ENCODE measurements at places on chromosomes 7 and 10. TPM values are rescaled to one million over a fixed set of nuclear protein-coding genes. Genes with fewer than 3 reads are reported as not detected.

DNA sequence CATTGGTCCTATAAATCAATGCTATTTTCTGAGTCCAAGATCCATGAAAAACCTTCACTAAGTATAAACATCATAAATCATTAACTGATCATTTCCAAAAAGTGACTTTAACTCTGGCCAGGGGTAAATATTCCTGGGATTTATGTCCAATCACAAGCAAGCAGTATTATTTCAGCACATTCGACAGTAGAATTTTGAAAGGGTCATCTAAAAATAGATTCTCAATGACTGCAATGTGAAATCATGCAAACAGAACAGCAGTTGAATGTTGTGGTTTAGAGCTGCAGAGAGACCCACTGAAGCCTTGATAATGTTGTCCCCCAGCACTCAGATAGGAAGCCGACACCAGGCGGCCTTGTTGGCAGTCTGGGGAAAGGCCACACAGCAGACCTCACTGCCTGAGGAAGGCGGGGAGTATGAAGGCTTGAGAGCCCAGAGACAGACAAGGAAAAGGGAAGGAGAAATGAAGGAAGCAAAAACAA, 38.1 kb downstream of the FAM107B start:
- no peak for DNase-seq
- H3K4me3 ChIP-seq: no peak overlapping the region

The TMEM139 gene
- 1.6 TPM for total RNA-seq

GRCh38 chr10:12579954-12580858, 230.9 kb downstream of the CAMK1D start:
- H3K27me3 ChIP-seq: no peaks in the 10 kb centered on the region
- no peak overlapping the region for H3K4me3 ChIP-seq
- peaks cover 7% of the 10 kb centered on the region for H3K36me3 ChIP-seq
- H3K27ac ChIP-seq: no peak overlapping the region

DNA sequence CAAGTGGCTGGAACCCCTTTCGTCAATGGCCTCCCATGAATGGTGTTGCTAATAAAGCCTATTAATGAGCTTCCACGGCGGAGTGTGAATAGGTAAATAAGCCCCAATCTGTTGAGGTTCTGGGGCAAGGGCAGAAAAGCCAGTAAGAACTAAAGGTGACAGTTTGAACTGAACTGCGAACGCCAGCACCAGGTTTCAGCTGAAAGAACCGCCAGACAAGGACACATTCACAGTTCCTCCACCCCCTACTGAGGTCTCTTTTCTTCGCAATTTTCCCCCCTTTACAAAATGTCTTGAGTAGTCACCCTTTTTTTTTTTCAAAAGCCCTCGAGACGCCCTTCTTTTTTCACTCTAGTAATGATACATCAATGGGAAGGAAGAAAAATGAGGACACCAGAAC, 2.4 kb upstream of the FGFR2 start:
- no peak for DNase-seq
- no peak overlapping the region for H3K4me3 ChIP-seq
- H3K36me3 ChIP-seq: no peaks in the 10 kb centered on the region
- peaks cover 41% of the 10 kb centered on the region for H3K27me3 ChIP-seq
- H3K27ac ChIP-seq: no peak overlapping the region
- H3K4me1 ChIP-seq: peaks cover 3% of the 10 kb centered on the region

The AKR1C3 gene
- 0.29 TPM for total RNA-seq

DNA sequence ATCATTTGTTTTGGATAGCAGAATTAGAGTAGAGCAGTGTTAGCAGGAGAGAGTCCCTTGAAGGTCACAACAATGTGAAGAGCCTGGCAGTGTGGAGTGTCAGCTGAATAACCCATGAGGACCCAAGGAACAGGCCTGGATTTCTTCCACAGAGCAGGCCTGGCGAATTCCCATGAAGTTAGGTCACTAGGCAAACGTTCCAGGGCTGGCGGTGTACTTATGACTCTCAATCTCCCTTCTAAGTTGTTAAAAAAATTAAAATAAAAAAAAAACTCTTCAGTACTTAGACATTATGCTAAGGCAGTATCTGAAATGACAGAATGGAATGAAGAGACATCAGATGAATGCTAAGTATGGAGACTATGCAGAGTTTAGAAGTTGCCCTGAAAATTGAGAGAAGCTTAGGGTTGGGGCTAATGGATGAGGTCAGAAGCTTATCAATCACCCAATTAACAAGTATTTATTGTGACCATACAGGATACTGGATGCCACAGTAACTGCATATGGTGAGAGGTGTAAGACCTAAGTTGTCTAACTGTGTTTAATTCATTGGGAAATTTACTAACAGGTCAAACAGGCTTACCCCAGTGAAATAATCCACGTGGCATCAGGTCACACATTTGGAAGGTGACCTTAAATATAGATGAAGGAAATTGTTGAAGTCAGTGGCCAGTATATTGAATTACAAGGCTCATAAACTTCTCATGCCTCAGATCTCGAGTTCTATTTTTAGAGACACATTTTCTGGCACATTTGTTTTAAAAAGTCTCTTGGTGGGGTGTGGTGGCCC, 126.2 kb upstream of the NRP1 start:
- H3K36me3 ChIP-seq: no peaks in the 10 kb centered on the region
- no peak overlapping the region for H3K4me3 ChIP-seq
- H3K27me3 ChIP-seq: no peaks in the 10 kb centered on the region

The SPDYE11 gene
- not detected for total RNA-seq

DNA sequence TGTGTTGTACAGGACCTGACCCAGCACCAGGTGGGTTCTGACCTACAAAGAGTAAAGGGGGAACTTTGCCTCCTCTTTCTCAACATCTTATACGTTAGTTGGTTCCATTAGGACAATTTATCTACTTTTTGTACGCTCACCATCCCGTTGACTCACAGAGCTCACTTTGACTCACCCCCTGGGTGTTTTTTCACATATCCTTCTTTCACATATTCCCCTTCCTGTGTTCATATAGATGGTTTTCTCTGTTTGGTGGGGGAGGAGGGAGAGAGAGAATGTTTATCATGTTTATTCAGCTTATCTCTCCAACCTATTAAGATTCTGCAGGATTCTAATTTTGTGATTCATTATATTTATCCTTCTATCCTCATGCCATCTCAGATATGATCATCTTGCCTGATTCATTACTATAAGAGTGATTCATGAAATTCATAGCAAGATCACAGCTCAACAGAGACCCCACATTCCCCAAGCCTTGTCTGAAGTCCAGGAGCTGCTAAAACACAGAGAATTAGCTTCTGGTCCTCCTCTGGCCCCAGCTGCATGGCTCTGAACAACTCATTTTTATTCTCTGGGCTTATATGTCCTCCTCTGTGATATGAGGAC, 37.2 kb downstream of the PRSS2 start:
- H3K36me3 ChIP-seq: peaks cover 28% of the 10 kb centered on the region
- peaks cover 93% of the 10 kb centered on the region for H3K4me1 ChIP-seq
- H3K27ac ChIP-seq: peak overlapping the region; percentile 97
- H3K4me3 ChIP-seq: peak overlapping the region; percentile 100

The ZNF485 gene
- total RNA-seq: 8.1 TPM

- H3K4me1 ChIP-seq: peaks cover 43% of the 10 kb centered on the region
- H3K27me3 ChIP-seq: no peaks in the 10 kb centered on the region
- H3K36me3 ChIP-seq: peaks cover 5% of the 10 kb centered on the region
- peak; percentile 24 for DNase-seq
- peak overlapping the region; percentile 41 for H3K27ac ChIP-seq
These were observed 957 bp upstream of the SVIL start for GRCh38 chr10:29635711-29636144.

The PIK3CG gene
- 27.0 TPM for total RNA-seq

DNA sequence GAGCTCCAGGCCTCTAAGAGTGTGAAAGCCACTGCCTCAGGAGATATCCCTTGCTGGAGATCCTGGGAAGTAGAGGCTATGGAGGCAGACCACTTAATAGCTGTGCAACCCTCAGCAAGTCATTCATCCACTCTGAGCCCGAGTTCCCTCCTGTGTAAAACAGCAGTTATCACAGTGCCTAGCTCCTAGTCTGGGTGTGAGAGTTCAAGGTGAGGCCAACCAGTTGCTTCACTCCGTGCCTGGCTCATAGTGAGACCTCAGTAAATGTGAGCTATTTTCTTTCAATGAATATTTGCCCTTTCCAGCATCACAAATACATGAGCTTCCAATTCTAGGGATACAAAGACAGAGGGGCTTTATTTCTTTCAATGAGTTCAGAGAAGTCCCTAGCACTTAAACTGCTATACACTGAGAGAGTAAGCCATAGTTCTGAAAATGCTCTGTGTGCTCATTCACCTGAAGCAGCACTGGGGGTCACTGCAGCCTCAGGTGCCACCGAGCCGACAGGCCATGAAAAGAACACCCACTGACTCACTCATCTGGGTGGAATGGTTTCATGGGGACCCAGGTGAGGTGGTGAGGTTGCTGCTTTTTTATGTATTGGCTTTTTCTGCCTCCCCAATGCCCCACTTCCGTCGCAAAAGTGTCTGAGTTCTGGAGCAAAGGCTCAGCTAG, 259.8 kb downstream of the KCNMA1 start:
- no peak overlapping the region for H3K27ac ChIP-seq
- H3K27me3 ChIP-seq: peaks cover 2% of the 10 kb centered on the region
- H3K4me1 ChIP-seq: peaks cover 5% of the 10 kb centered on the region

- DNase-seq: no peak
- H3K27ac ChIP-seq: no peak overlapping the region
- no peak overlapping the region for H3K4me3 ChIP-seq
- H3K4me1 ChIP-seq: peaks cover 13% of the 10 kb centered on the region
- no peaks in the 10 kb centered on the region for H3K36me3 ChIP-seq
These were observed 30.0 kb upstream of the SGMS1 start for GRCh38 chr10:50653758-50654157.

The EXOSC1 gene
- total RNA-seq: 43.3 TPM

- H3K4me1 ChIP-seq: no peaks in the 10 kb centered on the region
- no peak overlapping the region for H3K27ac ChIP-seq
- DNase-seq: no peak
These were observed 187.1 kb downstream of the DNAJB6 start for GRCh38 chr7:157523766-157524421.

The GCK gene
- total RNA-seq: 2.1 TPM

DNA sequence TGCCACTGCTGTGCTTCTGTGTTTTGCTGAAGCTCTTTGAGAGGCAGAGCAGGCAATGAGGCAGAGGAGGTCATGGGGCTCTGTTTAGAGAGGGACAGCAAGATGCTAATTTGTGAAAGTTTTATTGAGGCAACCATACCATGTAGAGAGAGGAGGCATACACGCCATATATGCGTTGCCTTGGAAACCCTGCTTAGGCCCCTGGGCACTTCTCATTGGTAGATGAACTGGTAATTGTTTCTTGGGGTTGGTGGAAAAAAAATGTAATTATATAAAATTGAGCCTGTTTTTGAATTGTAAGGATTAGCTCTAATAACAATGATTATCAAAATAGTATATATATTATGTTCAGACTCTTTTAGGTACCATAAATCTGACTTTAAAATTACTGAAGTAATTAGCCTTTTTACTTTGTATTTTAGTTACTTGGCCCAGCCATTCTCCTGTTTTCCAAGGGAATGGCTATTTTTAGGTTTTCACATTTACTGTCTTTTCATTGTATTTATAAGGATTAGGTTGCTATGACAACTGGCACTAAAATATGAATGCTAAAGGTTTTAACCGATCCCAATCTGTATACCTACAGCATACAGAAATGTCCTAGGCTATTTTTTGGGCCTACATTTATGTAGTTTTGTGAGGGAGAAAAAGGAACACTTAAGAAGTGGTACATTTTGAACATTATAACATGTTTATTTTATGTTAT, 52.4 kb downstream of the BZW2 start:
- H3K4me1 ChIP-seq: no peaks in the 10 kb centered on the region
- no peak overlapping the region for H3K27ac ChIP-seq
- no peaks in the 10 kb centered on the region for H3K27me3 ChIP-seq
- no peak overlapping the region for H3K4me3 ChIP-seq
- no peak for DNase-seq

GRCh38 chr10:47031211-47031900, 120.1 kb downstream of the PTPN20 start:
- no peaks in the 10 kb centered on the region for H3K4me1 ChIP-seq
- H3K27me3 ChIP-seq: no peaks in the 10 kb centered on the region
- H3K36me3 ChIP-seq: no peaks in the 10 kb centered on the region
- DNase-seq: no peak
- no peak overlapping the region for H3K27ac ChIP-seq

- peaks cover 2% of the 10 kb centered on the region for H3K4me1 ChIP-seq
- DNase-seq: no peak
- H3K27me3 ChIP-seq: peaks cover 13% of the 10 kb centered on the region
- no peak overlapping the region for H3K4me3 ChIP-seq
- no peak overlapping the region for H3K27ac ChIP-seq
- H3K36me3 ChIP-seq: no peaks in the 10 kb centered on the region
These were observed 17.3 kb downstream of the CAMK2B start for GRCh38 chr7:44307905-44308595.

- H3K4me3 ChIP-seq: no peak overlapping the region
- H3K36me3 ChIP-seq: peaks cover 3% of the 10 kb centered on the region
- DNase-seq: no peak
- H3K4me1 ChIP-seq: peaks cover 50% of the 10 kb centered on the region
- no peaks in the 10 kb centered on the region for H3K27me3 ChIP-seq
- no peak overlapping the region for H3K27ac ChIP-seq
These were observed 1.9 kb upstream of the TRDMT1 start for GRCh38 chr10:17203416-17203815.

The LYZL1 gene
- total RNA-seq: not detected

DNA sequence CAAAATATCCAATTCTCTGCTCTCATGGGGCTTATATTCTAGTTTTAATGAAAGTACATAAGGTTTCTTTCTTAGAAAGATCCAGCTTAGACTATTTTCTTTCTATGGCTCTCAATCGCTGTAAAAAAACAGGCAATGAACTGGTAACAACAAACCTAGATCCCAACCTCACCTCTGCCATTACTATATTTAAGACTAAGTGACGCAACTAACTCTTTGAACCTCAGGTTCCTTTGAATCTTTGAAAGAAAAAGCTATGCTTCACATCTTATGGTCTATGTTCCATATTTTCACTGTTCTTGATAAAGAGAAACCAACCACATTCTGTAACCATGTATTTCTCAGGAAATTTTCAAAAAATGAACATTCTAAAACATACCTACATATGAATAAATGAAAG, 88.5 kb downstream of the ELAPOR2 start:
- no peaks in the 10 kb centered on the region for H3K36me3 ChIP-seq
- peaks cover 10% of the 10 kb centered on the region for H3K4me1 ChIP-seq
- no peak overlapping the region for H3K27ac ChIP-seq
- DNase-seq: no peak
- H3K4me3 ChIP-seq: no peak overlapping the region
